ENCODE measurements at places on chromosomes 1 and 21. TPM values are rescaled to one million over a fixed set of nuclear protein-coding genes. Genes with fewer than 3 reads are reported as not detected.

Gene OR10J1
- not detected for total RNA-seq

Gene PRELP
- 1.5 TPM for total RNA-seq

Gene ANXA9
- total RNA-seq, result 0.40 TPM

Gene PDZK1
- total RNA-seq, result not detected

Gene SLC25A34
- total RNA-seq, result 0.68 TPM

Gene NIBAN1
- total RNA-seq, result 27.5 TPM

Gene PERM1
- total RNA-seq, result not detected

Gene PLA2G2F
- 0.04 TPM for total RNA-seq

Gene TMPRSS15
- not detected for total RNA-seq

Gene TSSK3
- total RNA-seq, result 0.52 TPM

Gene FAM163A
- not detected for total RNA-seq

Gene SMIM1
- 1.5 TPM for total RNA-seq

Gene APOBEC4
- not detected for total RNA-seq

GRCh38 chr21:45860493-45861155 lies 120.9 kb upstream of the COL6A1 start:
- no peak for ATAC-seq

DNA sequence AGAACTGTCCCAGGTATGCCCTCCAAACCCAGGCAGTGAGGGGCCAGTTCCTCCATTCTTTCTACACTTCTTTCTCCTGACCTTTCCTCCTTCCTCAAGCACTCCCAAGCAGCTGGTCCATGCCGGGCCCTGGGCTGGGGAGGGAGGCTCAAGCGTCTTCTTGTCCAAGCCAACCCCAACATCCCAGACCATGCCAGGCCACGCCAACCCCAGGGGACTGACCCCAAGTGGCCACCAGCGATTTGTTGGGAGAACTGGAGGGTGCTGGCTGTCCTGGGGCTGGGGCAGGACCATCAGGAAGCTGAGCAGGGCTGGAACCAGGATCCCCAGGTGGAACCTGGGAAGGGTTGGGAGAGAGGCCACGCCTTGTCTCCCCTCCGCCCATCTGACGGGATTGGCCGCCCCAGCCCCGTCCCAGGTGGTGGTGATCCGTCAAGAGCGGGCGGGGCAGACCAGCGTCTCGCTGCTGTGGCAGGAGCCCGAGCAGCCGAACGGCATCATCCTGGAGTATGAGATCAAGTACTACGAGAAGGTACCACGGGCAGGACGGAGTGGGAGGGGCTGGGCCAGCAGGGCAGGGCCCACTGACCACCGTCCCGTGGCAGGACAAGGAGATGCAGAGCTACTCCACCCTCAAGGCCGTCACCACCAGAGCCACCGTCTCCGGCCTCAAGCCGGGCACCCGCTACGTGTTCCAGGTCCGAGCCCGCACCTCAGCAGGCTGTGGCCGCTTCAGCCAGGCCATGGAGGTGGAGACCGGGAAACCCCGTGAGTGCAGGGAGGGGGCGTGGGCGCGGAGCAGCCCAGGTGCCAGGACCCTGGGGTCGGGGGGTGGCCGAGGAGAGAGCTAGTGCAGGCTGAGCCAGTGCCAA lies 29.9 kb downstream of the EPHA8 start:
- peak; percentile 41 for ATAC-seq

DNA sequence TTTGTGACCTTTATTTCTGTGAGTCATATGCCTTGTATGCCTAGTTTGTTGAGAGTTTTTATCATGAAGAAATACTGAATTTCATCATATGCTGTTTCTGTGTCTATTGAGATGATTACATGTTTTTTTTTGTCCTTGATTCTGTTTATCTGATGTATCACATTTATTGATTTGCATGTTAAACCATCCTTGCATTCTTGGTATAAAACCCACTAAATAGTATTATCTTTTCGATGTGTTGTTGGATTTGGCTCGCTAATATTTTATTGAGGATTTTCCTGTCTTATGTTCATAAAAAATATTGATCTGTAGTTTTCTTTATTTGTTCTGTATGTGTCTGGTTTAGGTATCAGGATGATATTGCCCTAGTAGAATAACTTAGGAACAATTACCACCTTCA lies 164.7 kb upstream of the CHRM3 start:
- no peak for ATAC-seq

DNA sequence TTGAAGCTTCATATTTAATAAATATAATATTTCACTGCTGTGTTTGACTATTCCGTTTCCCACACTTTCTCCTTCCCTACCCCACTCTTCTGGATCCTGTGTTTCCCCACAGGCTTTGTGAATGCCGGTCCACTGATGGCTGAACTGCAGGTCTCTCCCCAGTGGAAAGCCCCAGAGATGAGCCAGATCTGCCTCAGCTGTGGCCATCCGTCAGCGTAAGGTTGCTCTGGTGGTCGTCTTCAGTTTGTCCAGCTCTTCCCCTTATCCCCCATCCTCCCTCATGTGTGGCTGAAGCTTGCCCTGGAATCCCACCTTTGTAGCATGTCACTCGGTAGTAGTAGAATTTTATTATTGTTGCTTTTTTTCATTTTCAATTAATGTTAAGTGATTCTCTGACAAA lies 11.4 kb downstream of the SMAP2 start:
- no peak for ATAC-seq

DNA sequence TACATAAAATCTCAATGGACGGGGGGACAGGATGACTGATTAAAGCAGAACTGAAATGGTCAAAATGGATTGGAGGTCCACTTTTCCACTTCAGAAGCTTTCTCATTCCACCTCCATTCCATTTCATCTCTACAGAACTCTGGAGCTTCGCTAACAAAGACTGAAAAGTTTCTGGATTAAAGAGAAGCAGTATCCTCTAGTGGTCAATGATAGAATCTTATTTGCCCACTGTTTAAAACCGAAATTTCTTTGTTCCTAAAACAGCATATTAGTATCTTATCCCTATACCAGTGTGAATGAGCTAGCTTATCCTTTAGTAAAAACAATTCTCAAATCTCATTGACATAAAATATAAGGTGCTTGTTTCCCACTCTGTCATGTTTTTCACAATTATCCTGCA lies 890.6 kb downstream of the KCNT2 start:
- no peak for ATAC-seq

DNA sequence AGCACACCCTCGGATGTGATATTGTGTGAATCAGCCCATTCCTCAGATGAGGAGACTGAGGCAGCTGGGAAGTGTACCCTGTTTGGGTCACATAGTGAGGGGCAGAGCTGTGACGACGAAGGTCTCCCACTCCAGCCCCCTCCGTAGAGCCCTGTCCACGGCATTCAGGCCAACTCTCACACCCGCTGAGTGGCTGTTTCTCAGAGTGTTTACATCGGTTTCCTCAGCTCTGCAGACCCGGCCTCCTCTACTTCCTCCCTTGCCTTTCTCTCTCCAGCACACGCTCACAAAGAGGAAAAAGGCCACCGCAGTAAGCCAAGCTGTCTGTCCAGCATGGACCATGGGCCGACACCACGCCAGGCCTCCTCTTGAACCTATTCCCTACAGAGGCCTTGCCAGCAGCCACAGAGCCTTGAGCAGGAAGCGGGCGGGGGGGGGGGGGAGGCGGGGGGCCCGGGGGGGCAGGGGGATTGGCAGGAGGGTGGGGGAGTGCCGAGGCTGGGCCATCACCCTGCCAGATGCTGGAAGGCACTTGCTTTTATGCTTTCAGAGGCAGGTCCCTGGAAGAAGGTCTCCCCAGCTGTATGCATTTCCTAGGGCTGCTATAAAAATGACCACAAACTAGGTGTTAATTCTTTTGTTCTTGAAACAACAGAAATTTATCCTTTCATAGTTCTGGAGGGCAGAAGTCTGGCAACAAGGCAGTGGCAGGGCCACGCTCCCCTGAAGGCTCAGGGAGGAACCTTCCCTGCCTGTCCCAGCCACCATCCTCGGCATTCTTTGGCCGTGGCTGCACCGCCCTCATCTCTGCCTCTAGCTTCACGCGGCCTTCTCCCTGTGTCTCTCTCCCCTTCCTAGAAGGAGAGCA lies 178.4 kb downstream of the PSMG1 start:
- peak; percentile 3 for ATAC-seq

GRCh38 chr1:33254491-33254890 lies 1.8 kb upstream of the ZNF362 start:
- no peak for ATAC-seq

DNA sequence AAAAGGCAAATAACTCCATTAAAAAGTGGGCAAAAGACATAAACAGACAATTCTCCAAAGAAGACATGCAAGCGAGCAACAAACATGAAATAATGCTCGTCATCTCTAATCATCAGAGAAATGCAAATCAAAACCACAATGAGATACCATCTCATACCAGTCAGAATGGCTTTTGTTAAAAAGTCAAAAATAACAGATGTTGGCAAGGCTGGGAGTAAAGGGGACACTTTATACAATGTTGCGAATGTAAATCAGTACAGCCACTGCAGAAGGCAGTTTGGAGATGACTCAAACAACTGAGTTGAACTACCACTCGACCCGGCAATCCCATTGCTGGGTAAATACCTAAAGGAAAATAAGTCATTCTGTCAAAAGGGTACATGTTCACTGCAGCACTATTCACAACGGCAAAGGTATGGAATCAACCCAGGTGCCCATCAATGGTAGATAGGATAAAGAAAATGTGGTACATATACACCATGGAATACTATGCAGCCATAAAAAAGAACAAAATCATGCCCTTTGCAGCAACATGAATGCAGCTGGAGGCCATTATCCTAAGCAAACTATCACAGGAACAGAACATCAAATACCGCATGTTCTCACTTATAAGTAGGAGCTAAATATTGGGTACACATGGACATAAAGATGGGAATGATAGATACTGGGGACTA lies 25.9 kb downstream of the TSPAN2 start:
- ATAC-seq, result no peak

DNA sequence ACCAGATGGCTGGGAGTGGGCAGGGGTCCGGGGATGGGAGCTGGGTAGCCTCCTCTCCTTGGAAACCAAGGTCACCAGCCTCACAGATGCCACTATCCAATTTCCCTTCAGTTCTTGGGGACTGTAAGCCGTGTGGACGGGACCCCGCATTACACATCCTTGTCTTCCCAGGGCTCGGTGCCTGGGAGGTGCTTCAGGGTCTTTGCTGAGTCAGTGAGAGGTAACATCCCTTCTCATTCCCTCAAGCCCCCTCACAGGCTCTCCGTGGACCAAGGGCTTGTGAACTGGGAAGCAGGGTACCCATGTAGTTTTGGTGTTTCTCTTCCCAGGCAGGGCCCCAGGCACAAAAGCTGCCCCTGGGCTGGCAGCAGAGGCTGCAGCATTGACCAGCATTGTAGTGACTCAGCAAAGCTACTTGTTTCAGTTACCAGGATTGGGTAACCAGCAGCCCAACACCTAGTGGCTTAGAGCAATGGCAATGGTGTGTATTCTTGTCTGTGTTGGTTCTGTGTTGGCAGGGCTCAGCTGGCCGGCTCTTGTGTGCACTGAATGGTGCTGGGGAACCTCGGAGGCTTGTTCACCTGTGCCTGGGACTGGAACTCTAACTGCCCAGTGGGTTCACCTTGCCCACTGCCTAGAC lies 24.6 kb upstream of the PCBP3 start:
- ATAC-seq, result no peak

- no peak for ATAC-seq
Observed at GRCh38 chr1:27736252-27736651, 10.5 kb downstream of the FAM76A start.

GRCh38 chr1:203996126-203996525 lies 76.8 kb upstream of the SOX13 start:
- no peak for ATAC-seq

- no peak for ATAC-seq
Observed at GRCh38 chr1:3581296-3582036, 29.8 kb downstream of the MEGF6 start.
